ENCODE measurements at places on chromosomes 11 and 22.

DNA sequence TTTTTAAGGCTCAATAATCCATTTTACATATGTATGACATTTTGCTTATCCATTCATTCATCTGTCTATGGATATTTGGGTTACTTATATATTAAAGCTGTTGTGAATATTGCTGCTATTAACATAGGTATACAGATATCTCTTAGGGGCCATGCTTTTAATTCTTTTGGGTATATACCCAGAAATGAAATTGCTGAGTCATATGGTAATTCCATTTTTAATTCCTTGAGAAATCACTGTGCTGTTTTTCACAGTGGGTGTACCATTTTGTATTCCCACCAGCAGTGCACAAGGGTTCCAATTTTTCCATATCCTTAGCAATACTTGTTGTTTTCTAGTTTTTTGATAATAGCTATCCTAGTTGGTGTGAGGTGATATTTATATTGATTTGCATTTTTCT lies 19.0 kb downstream of the PRMT3 start:
- H3K4me3 ChIP-seq, result no peak overlapping the region
- peaks cover 13% of the 10 kb centered on the region for H3K36me3 ChIP-seq
- no peaks in the 10 kb centered on the region for H3K27me3 ChIP-seq
- no peak for DNase-seq
- H3K27ac ChIP-seq, result no peak overlapping the region

DNA sequence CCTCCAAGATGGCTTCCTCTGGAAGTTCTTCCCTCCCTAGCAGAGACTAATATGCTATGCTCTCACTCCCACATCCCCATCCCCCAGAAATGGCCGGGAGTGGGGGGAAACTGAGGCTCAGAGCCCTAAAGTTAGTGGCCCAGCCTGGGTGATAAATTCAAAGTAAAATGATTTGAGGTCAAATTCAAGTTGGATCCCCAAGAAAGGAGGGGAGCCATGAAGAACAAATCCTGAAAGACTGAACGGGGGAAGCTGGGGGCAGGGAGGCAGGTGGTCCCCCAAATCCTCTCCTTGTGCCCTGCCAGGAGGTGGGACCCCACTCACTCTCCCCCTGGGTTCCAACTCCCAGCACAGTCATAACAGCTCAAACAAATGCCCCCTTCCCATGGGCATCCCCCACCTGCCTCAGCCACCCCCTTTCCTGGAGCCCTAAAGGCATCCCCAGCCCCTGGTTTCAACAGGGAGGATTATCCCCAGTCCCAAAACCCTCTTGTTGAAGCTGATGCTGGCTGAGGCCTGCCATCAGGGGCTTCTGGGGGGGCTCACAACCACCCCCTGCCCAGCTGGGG lies 1.1 kb downstream of the CBX6 start:
- H3K27ac ChIP-seq, result peak overlapping the region; percentile 45
- no peak for DNase-seq
- H3K4me3 ChIP-seq, result peak overlapping the region; percentile 50
- H3K36me3 ChIP-seq, result peaks cover 5% of the 10 kb centered on the region
- peaks cover 44% of the 10 kb centered on the region for H3K4me1 ChIP-seq

GRCh38 chr11:16365581-16366228 lies 9.4 kb upstream of the SOX6 start:
- H3K27me3 ChIP-seq, result no peaks in the 10 kb centered on the region
- no peak overlapping the region for H3K27ac ChIP-seq
- no peaks in the 10 kb centered on the region for H3K36me3 ChIP-seq
- no peak for DNase-seq
- no peaks in the 10 kb centered on the region for H3K4me1 ChIP-seq

- H3K27me3 ChIP-seq, result no peaks in the 10 kb centered on the region
- H3K4me1 ChIP-seq, result no peaks in the 10 kb centered on the region
- no peak overlapping the region for H3K4me3 ChIP-seq
- H3K36me3 ChIP-seq, result no peaks in the 10 kb centered on the region
Observed at GRCh38 chr22:44573451-44573850, 75.4 kb upstream of the RTL6 start.

DNA sequence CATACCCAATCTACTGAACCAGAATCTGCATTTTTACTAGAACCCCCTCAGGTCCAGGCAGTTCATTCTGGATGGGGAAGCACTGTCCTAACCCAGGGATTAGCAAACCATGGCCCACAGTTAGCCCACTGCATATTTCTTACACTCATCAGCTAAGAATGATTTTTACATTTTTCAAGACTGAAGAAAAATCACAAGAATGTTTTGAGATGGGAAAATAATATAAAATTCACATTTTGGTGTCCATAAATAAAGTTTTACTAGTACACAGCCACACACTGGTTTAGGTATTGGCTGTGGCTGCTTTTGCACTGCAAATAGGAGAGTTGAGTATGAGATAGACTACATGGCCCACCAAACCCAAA lies 59.4 kb downstream of the PPFIBP2 start:
- DNase-seq, result no peak
- H3K4me3 ChIP-seq, result no peak overlapping the region
- peaks cover 6% of the 10 kb centered on the region for H3K27me3 ChIP-seq
- H3K27ac ChIP-seq, result no peak overlapping the region
- no peaks in the 10 kb centered on the region for H3K36me3 ChIP-seq
- peaks cover 25% of the 10 kb centered on the region for H3K4me1 ChIP-seq

DNA sequence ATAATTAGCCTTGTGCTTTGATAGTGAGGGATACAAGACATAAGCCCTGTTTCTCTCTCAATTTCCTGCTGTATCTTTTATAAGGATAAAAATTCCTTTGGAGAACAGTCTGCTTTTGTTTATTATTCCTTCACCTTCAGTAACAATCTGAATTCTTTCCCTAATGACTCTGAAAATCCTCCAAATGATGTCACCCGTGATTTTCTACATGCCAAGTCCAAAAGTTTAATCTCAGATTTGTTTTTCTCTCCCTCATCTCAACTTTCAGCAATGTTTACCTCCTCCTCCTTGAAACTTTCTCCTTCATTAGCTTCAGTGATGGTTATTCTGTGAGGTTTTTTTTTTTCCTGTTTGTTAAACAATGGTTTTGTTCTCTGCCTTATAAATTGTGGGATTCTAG lies 2.2 kb downstream of the OR51E2 start:
- no peaks in the 10 kb centered on the region for H3K36me3 ChIP-seq
- H3K27me3 ChIP-seq, result no peaks in the 10 kb centered on the region
- no peak for DNase-seq
- H3K4me1 ChIP-seq, result no peaks in the 10 kb centered on the region
- H3K4me3 ChIP-seq, result no peak overlapping the region

GRCh38 chr11:134170177-134170918 lies 53.4 kb downstream of the NCAPD3 start:
- peaks cover 16% of the 10 kb centered on the region for H3K36me3 ChIP-seq
- DNase-seq, result no peak
- no peak overlapping the region for H3K4me3 ChIP-seq

GRCh38 chr11:99154277-99154676 lies 133.5 kb downstream of the CNTN5 start:
- H3K4me3 ChIP-seq, result no peak overlapping the region
- no peaks in the 10 kb centered on the region for H3K36me3 ChIP-seq
- DNase-seq, result peak; percentile 41
- no peak overlapping the region for H3K27ac ChIP-seq

DNA sequence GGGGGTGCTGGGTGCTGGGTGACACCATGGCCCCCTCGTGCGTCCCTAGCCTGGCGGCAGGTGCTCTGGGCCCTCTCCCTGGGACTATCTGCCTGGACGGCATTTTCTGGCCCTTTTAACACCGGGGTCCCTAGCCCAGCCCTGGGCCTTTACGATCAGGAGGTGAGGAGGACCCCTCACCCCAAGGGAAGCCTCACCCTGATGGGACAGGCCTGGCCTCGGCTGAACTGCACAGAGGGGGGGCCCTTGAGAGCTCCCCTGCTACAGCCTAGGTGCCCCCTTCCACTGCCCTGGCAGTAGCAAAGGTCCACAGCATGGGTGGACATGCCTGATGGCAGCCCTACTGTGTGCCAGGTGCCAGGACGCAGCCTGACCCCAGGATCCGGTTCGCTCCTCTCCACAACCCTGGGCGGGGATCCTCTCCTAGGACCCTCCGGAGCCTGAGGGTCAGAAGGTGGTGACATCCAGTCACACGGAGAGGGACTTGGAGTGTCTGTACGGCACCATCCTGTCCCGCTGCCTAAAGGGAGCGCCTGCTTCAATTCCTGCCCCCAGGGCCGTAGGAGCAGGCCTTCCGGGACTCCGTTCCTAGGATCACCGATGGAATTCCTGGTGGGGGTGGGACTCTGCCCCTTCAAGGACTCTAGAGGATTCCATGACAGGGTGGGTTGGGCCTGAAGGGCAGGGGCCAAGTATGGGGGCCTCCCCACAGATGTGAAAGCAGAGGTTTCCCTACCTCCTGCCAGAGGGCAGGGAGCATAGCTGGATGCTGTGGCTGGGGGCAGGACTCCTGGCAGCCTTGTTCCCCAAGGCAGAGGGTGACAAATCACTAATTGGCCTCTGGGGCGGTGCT lies 33.0 kb upstream of the TH start:
- H3K27ac ChIP-seq, result no peak overlapping the region
- no peak overlapping the region for H3K4me3 ChIP-seq
- H3K36me3 ChIP-seq, result no peaks in the 10 kb centered on the region
- H3K4me1 ChIP-seq, result no peaks in the 10 kb centered on the region

DNA sequence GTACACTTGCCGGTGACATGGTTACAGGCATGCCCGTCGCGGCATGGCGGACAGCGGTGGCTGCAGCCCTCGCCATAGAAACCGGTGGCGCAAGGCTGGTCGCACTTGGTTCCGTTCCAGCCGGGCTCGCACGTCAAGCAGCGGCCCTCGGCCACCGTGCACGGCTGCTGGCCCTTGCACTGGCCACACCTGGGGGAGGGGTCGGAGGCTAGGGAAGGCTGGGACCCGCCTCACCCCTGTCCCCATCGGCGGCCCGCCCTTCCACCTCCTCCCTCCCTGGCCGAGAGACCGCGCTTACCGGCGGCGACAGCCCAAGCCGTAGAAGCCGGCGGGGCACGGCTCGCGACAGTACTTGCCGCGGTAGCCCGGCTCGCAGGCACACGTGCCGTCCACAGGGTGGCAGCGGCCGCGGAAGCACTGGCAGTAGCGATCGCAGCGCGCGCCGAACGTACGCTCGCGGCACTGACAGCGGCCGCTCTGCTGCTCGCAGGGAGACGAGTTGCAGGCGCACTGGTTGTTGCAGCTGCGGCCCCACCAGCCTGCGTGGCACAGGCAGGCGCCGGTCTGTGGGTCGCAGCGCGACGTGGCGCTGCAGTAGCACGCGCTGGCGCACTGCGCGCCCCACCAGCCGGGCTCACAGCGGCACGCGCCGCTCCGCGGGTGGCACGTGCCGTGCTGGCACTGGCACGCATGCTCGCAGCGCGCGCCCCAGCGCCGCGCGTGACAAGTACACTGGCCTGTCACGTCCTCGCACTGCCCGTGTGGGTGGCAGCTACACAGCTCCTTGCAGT lies 6.7 kb downstream of the SCARF2 start:
- H3K27me3 ChIP-seq, result peaks cover 29% of the 10 kb centered on the region
- no peak overlapping the region for H3K27ac ChIP-seq
- H3K4me1 ChIP-seq, result peaks cover 28% of the 10 kb centered on the region
- peak; percentile 44 for DNase-seq
- peak overlapping the region; percentile 82 for H3K4me3 ChIP-seq

- no peaks in the 10 kb centered on the region for H3K36me3 ChIP-seq
- peak; percentile 84 for DNase-seq
- H3K4me3 ChIP-seq, result peak overlapping the region; percentile 69
- peaks cover 38% of the 10 kb centered on the region for H3K4me1 ChIP-seq
- no peaks in the 10 kb centered on the region for H3K27me3 ChIP-seq
- peak overlapping the region; percentile 68 for H3K27ac ChIP-seq
Observed at GRCh38 chr22:31084811-31085492, 3.8 kb downstream of the SMTN start.

DNA sequence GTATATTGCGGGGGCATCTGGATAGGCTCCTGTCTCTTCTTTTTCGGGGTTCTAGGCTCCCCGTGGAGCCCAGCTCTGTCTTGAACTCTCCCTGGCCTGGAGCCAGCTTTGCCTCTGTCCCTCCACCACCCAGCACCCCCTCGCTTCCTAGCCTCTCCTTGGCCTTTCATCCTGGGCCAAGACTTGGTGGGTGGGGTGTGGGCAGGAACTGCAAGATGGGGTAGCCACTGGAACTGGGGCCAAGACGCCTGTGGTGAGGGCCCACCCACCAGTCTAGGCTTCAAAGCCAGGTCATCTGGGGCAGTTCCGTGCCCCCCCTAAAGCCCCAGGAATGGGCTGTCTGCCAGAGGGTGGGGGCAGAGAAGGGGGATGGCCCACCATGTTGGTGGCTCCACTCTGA lies 1.7 kb upstream of the CRYBB1 start:
- no peaks in the 10 kb centered on the region for H3K36me3 ChIP-seq
- no peak for DNase-seq
- no peak overlapping the region for H3K27ac ChIP-seq
- H3K4me1 ChIP-seq, result peaks cover 5% of the 10 kb centered on the region

DNA sequence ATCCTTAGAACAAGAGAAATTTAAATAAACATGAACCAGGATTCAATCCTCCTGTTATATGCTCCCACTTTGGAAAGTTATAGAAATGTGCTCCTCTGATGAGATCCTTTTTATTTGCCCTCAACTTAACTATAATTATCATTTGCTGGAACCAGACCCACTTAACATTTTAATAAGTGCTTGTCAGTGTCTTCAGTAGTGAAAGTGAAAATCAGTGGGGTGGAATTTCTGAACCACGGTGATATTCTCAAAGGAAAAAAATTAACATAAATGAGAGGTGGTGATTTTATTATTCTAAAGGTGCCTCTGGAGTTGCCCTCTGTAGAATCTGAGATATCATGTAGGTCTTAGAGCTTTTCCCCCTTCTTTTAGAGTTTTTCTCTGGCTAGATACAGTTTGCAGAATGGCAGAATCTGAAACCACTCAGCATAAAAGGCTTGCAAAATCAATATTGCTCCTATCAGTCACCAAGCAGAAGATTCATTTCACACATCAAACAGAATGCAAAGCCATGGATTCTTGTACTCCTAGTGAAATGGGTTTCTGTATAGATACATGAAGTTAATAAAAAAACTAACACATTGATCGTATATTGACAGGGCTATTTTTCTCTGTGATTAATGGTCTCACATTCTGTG lies 213.2 kb downstream of the LUZP2 start:
- H3K36me3 ChIP-seq, result no peaks in the 10 kb centered on the region
- no peak overlapping the region for H3K4me3 ChIP-seq
- no peaks in the 10 kb centered on the region for H3K4me1 ChIP-seq

GRCh38 chr22:19412478-19412877 lies 19.1 kb downstream of the HIRA start:
- peaks cover 16% of the 10 kb centered on the region for H3K36me3 ChIP-seq
- H3K4me3 ChIP-seq, result no peak overlapping the region
- no peaks in the 10 kb centered on the region for H3K27me3 ChIP-seq
- DNase-seq, result no peak
- no peaks in the 10 kb centered on the region for H3K4me1 ChIP-seq

DNA sequence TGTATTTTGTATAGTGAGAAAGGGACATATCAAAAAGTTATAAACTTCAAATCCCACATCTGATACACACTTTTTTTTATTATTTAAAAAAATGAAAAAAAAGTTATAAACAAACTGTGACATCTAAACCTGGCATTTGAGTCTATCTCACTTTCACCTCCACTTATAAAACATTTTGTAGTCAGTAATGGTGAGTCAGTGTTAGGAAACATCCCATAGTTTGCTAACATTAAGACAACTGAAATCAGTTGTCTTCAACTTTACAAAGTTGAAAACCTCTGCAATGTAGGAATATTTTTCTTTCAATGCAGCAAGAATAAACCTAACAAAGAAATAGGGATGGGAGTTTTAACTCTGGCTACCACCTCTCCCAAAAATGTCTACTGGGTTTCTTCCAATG lies 47.7 kb downstream of the SLC35F2 start:
- no peak overlapping the region for H3K4me3 ChIP-seq
- H3K4me1 ChIP-seq, result no peaks in the 10 kb centered on the region
- no peak for DNase-seq
- H3K27ac ChIP-seq, result no peak overlapping the region
